Breast epithelium (tissue), 4 donors: ENCODE measurements at places on chromosomes 7 and 10.

- DNase-seq: no peak
Measured at GRCh38 chr10:84613336-84614021, 285.1 kb downstream of the CCSER2 start.

GRCh38 chr10:115921795-115922194 lies 351.2 kb downstream of the GFRA1 start:
- no peak for DNase-seq

DNA sequence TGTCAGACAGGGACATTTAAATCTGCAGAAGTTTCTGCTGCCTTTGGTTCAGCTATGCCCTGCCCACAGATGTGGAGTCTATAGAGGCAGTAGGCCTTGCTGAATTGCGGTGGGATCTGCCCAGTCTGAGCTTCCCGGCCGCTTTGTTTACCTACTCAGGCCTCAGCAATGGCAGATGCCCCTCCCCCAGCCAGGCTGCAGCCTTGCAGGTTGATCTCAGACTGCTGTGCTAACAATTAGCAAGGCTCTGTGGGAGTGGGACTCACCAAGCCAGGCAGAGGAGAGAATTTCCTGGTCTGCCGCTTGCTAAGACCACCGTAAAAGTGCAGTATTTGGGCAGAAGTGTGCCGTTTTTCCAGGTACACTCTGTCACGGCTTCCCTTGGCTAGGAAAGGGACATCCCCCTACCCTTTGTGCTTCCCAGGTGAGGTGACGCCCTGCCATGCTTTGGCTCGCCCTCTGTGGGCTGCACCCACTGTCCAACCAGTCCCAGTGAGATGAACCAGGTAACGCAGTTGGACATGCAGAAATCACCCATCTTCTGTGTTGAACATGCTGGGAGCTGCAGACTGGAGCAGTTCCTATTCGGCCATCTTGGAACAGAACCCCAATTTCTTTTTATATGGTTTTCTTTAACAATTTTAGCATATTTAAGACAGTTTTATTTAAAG lies 28.4 kb upstream of the VWDE start:
- no peak for DNase-seq

- no peak for DNase-seq
Measured at GRCh38 chr7:25032774-25033743, 53.1 kb upstream of the OSBPL3 start.

DNA sequence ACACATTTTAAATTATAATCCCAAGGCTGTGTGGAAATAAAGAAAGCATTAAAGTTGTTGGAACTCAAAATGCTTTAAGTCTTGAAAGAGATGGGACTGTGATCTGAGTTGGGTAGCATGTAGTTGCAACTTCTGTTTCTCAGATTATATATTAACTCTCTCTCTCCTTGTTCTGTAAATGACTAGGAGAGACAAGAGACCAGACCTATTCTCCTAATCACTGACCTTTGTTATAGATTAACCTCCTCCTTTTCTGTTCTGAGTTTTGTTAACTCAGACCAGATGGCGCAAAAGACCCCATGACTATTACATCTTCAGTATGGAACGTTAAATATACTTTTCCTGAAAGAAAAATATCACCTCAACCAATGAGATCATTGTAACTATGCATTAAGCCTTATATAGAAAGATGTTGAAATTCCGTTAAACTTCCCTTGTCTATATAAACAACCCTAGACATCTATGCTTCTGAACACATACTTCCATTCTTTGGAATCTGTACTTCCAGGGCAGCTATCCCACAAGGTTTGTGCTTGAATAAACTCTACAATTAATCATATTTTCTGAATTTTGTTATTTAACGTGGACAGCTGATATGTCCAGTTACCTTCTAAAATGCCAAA lies 143.5 kb upstream of the TRIM24 start:
- DNase-seq: no peak

DNA sequence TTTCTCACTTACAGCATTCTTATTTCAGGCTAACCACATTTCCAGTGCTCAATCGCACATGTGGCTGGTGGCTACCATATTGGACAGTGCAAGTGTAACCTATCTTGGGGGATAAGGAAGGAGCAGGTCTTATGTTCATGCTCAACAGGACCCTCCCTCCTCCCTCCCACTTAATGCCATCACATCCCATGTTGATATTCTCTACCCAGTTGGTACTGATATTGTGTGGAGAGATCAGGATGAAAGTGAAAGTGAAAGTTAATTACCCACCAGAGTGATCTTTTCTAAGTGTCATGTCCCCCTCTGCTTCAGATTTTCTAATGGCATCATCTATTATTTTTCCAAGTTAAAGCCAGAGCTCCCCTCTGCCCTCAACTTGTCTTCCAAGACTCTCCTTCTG lies 91.6 kb downstream of the BMPER start:
- no peak for DNase-seq
